ENCODE measurements at places on chromosomes 7 and 10.

DNA sequence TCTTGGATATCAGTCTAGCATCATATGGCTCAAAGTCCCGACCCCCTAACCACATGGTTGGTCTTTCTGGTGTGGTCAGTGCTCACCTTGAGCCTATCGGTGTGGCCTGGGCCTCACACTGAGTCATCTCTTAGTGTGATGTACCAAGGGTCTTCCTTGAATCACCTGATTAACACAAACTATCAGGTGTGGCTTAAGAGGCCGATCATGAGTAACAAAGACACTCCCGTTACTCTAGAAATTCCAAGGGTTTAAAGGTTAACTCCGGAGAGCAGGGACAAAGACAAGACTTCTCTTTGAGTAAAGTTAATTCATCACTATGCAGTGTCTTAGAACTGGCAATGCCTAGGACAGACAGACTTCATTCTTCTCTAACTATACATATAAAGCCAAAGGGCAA is 52.3 kb upstream of the ARMC3 start:
- no peak for DNase-seq

- no peak for DNase-seq
These were observed 3.2 kb downstream of the TAS2R40 start for GRCh38 chr7:143225047-143225446.

DNA sequence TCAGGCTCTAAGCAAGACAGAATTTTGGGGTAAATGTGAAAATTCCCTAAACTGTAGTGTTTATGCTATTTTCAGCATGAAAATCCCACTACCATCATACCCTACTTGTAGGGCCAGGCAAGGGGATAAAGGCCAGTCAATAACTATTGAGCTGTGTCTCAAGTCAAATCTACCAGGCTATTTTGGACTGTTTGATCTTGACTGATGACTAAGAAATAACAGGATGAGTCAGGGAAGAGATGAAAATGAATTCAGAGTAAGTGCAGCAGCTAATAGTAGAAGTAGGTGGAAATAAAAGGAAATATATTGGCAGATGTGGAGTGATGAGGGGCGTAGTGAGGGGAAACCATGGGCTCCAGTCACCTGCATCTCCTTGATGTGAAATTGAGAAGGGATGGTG is 225.8 kb upstream of the PHYHIPL start:
- no peak for DNase-seq

GRCh38 chr10:110502851-110503301 is 5.2 kb downstream of the DUSP5 start:
- no peak for DNase-seq

DNA sequence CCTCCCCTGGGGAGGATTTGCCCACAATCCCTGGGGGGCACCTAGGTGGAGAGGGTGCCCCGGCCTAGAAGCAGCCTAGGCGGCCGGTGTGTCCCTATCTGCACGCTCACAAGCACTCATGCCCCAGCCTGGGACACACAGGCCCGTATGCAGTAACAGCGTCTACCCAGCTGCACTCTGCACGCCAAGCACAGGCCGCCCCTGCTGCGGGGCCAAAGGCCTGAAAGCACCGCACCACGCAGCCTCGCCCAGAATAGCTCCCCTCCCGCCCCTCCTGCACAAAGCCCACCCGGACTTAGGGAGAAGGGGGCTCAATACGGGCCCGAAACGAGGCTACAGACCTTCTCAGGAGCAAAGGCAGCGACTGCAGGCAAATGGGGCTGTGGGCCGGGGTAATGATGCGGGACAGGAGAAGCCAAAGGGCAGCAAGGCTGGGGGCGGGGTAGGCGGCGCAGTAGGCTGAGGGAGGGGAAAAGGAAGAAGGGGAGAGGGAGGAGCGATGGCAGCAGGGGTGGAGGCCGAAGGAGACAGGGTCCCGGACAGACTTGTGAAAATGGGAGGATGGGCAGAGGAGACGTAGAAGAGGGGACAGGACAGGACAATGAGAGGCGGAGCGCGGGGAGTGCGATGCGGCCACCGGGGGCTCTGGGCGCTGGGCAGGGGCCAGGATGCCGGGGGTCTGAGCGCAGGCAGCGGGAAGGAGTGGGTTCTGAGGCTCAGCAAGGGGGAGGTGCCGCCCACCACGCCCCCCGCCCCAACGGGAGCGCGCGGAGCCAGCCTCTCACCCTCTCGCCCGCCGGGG is 544 bp downstream of the GPRIN2 start:
- DNase-seq, result no peak

GRCh38 chr7:47743965-47744591 is 162.2 kb upstream of the TNS3 start:
- DNase-seq, result no peak
